ENCODE measurements at places on chromosomes 3 and 15.

- DNase-seq: no peak
Measured at GRCh38 chr3:126101521-126101982, 17.6 kb upstream of the SLC41A3 start.

GRCh38 chr3:129994883-129995559 is 20.5 kb downstream of the TRH start:
- no peak for DNase-seq

DNA sequence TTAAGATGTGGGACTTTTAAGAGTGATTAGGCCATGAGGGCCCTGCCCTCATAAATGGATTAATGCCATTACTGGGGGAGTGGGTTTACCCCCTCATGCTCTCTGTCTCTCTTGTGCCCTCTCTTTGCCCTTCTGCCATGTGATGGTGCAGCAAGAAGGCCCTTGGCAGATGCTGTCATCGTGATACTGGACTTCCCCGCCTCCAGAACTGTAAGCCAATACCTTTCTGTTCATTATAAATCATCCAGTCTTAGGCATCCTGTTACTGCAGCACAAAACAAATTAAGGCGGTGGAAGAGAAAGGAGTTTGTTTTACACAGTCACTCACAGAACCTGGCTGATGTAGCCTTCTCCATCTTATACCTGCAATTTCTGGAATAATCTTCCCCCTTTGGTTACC is 360.3 kb upstream of the TBL1XR1 start:
- no peak for DNase-seq

GRCh38 chr3:177131927-177132636 is 65.2 kb downstream of the TBL1XR1 start:
- no peak for DNase-seq
